ENCODE measurements at places on chromosomes 13 and 19. TPM values are rescaled to one million over a fixed set of nuclear protein-coding genes. Genes with fewer than 3 reads are reported as not detected.

UPF3A gene
- total RNA-seq: 41.0 TPM

SOX1 gene
- total RNA-seq: not detected

N4BP2L1 gene
- total RNA-seq: 0.43 TPM

ZNF880 gene
- total RNA-seq: 7.1 TPM

AMER2 gene
- total RNA-seq: not detected

F2RL3 gene
- total RNA-seq: not detected

ZNF835 gene
- not detected for total RNA-seq

FCER2 gene
- total RNA-seq: not detected

KIR2DL4 gene
- total RNA-seq: not detected

NDUFA7 gene
- 71.8 TPM for total RNA-seq

DNA sequence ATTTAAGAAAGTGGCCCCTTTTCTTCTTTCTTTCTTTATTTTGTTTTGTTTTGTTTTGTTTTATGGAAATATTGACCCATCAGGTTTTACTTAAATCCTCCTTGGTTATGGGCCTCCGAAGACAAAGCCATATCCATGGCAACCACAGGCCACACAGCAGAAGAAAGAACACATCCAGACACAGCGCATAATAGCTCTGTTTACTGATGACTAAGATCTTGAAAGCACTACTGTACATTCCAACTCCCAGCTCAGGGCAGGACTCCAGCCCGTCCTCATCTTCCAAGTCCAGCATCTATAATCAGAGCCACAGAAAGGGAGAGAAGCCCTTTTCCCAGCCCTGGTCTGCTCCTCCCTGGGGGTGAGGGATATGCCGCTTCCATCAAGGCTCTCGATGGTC is 84.3 kb downstream of the NUFIP1 start:
- peaks cover 7% of the 10 kb centered on the region for H3K36me3 ChIP-seq
- peaks cover 46% of the 10 kb centered on the region for H3K4me1 ChIP-seq
- H3K4me3 ChIP-seq: peak overlapping the region; percentile 52
- H3K27ac ChIP-seq: peak overlapping the region; percentile 95
- peak; percentile 97 for DNase-seq

GRCh38 chr13:25067064-25067463 is 28.9 kb upstream of the PABPC3 start:
- H3K27me3 ChIP-seq: peaks cover 6% of the 10 kb centered on the region
- no peaks in the 10 kb centered on the region for H3K4me1 ChIP-seq
- H3K27ac ChIP-seq: no peak overlapping the region

- H3K27me3 ChIP-seq: peaks cover 39% of the 10 kb centered on the region
- H3K4me1 ChIP-seq: no peaks in the 10 kb centered on the region
- H3K36me3 ChIP-seq: no peaks in the 10 kb centered on the region
- DNase-seq: no peak
Measured at GRCh38 chr19:4279530-4280422, 710 bp downstream of the SHD start.

- H3K27ac ChIP-seq: no peak overlapping the region
- peaks cover 83% of the 10 kb centered on the region for H3K4me1 ChIP-seq
- no peak overlapping the region for H3K4me3 ChIP-seq
- no peak for DNase-seq
- no peaks in the 10 kb centered on the region for H3K27me3 ChIP-seq
Measured at GRCh38 chr13:110008816-110009215, 222.4 kb upstream of the IRS2 start.

GRCh38 chr13:41137241-41137640 is 4.6 kb upstream of the KBTBD6 start:
- peaks cover 5% of the 10 kb centered on the region for H3K36me3 ChIP-seq
- H3K4me3 ChIP-seq: no peak overlapping the region
- peak overlapping the region; percentile 76 for H3K27ac ChIP-seq
- peaks cover 60% of the 10 kb centered on the region for H3K4me1 ChIP-seq

DNA sequence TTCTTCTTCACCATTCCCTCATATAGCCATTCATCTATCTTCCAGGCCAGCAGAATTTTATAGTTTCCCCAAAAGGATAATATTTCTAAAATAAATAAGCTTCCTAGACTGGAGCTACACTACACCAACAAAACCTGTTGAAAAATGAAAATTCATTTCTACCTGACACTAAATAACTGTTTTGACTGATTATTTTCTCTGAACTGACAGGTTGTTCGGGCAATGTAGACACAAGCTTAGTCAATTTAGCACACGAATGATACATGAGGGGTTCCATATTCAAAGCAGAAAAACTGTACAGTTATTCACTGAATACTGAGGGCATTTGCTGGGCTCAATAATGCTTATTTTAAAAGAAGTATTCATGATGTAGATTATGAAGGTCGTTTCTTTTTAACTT is 589.7 kb downstream of the LIG4 start:
- no peak for DNase-seq
- no peak overlapping the region for H3K4me3 ChIP-seq
- no peaks in the 10 kb centered on the region for H3K27me3 ChIP-seq
- H3K4me1 ChIP-seq: no peaks in the 10 kb centered on the region
- no peaks in the 10 kb centered on the region for H3K36me3 ChIP-seq

DNA sequence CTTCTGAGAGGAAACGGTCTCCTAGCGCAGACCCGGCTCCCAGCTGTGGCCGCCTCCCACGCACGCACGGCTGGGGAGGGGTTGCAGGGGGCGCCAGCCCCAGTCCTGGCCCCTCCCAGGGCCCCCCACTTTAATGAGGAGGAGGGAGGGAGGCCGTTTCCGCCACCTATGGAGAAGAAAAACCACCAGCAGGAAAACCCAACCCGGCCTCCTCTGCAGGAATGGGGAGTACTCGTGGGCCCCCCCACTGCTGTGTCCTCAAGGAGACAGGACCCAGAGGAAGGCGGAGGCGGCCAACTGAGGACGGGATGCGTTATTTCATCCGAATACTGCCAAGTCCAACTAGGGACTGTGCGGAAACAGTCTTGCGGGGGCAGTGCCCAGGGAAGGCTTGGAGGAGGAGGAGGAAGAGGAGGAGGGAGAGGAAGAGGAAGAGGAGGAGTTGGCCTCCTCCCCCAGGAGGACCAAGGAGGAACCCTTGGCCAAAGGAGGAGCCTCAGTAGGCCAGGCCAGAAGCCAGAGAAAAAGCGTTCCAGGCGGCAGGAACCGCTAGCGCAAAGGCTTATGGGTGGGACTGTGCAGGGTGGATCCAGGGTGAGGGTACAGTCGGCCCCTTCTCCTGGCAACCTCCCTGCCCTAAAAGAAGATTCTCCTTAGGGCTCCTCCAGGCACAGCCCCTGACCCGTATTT is 3.9 kb upstream of the SSBP4 start:
- peaks cover 10% of the 10 kb centered on the region for H3K27me3 ChIP-seq
- peak; percentile 63 for DNase-seq
- peak overlapping the region; percentile 92 for H3K4me3 ChIP-seq
- H3K4me1 ChIP-seq: peaks cover 57% of the 10 kb centered on the region
- no peaks in the 10 kb centered on the region for H3K36me3 ChIP-seq

- no peak overlapping the region for H3K27ac ChIP-seq
- no peaks in the 10 kb centered on the region for H3K27me3 ChIP-seq
- no peaks in the 10 kb centered on the region for H3K4me1 ChIP-seq
- DNase-seq: no peak
- no peak overlapping the region for H3K4me3 ChIP-seq
- H3K36me3 ChIP-seq: no peaks in the 10 kb centered on the region
Measured at GRCh38 chr13:89550938-89551337, 1796.5 kb upstream of the MIR17HG start.

- H3K27ac ChIP-seq: no peak overlapping the region
- no peak for DNase-seq
- peaks cover 27% of the 10 kb centered on the region for H3K27me3 ChIP-seq
- H3K36me3 ChIP-seq: no peaks in the 10 kb centered on the region
- no peak overlapping the region for H3K4me3 ChIP-seq
Measured at GRCh38 chr19:50565984-50566903, 2.0 kb downstream of the LRRC4B start.

DNA sequence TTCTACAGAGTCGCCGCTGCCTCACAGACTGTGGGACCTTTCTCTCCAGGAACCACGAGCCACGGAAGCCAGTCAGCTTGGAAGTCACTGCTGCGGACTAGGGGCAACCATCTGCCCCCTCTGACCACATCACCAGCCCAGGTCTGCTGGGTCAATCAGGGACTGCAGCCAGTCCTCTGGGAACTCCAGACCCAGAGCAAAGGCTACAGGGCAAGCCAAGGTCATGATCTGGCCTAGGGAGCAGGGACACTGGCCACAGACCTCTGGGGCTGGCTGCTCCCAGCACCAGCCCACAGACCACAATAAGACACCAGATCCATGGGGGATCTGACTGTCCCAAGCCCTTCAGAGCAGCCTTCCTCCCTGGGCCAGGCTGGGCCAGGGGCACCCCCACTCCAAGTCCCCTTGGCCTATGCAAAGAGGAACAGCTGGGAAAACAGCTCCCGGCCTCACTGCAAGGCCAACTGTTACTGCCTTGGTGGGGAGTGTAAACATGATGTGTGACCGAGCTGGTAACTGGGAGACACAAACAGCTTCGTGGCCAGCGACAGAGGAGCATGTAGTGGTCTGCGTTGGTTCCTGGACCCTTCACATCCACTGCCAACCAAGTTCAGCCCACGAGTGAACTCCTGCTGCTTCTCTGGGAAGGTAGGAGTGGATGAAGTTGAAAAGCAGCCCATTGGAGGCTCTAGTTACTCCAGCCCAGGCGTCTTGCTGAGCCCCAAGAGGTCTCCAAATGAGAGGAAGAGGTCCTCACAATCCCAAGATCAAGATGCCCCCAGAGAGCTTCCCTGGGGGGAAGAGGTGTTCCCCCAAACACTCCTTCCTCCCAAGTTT is 1.5 kb downstream of the AKT2 start:
- H3K4me1 ChIP-seq: peaks cover 42% of the 10 kb centered on the region
- H3K27me3 ChIP-seq: no peaks in the 10 kb centered on the region
- no peak for DNase-seq
- H3K36me3 ChIP-seq: no peaks in the 10 kb centered on the region

GRCh38 chr19:53642381-53643099 is 10.7 kb downstream of the DPRX start:
- no peak overlapping the region for H3K4me3 ChIP-seq
- H3K27me3 ChIP-seq: peaks cover 5% of the 10 kb centered on the region
- H3K27ac ChIP-seq: no peak overlapping the region
- no peaks in the 10 kb centered on the region for H3K4me1 ChIP-seq
- H3K36me3 ChIP-seq: peaks cover 5% of the 10 kb centered on the region

- no peak overlapping the region for H3K4me3 ChIP-seq
- no peaks in the 10 kb centered on the region for H3K36me3 ChIP-seq
- DNase-seq: no peak
- H3K27ac ChIP-seq: no peak overlapping the region
- peaks cover 11% of the 10 kb centered on the region for H3K27me3 ChIP-seq
- no peaks in the 10 kb centered on the region for H3K4me1 ChIP-seq
Measured at GRCh38 chr13:100853434-100853833, 178.8 kb upstream of the TMTC4 start.

- DNase-seq: no peak
- H3K36me3 ChIP-seq: peaks cover 29% of the 10 kb centered on the region
- no peak overlapping the region for H3K4me3 ChIP-seq
- H3K27ac ChIP-seq: no peak overlapping the region
- peaks cover 24% of the 10 kb centered on the region for H3K4me1 ChIP-seq
Measured at GRCh38 chr13:106497079-106497478, 38.4 kb downstream of the EFNB2 start.

DNA sequence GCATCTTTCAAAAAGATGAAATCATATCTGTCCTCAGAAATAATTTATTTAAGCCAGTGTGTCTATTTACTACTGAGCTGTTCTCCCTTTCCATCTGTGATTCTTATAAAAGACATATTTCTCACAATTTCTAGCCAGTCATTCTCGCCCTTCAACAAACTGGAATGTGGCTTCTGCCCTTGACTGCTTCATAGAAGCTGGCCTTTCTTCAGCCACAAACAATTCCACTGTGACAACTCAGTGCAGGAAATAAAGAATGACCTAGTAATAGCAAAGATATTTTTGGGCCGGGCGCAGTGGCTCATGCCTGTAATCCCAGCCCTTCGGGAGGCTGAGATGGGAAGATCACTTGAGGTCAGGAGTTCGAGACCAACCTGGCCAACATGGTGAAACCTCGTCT is 655.5 kb downstream of the PCDH9 start:
- no peaks in the 10 kb centered on the region for H3K36me3 ChIP-seq
- H3K4me3 ChIP-seq: no peak overlapping the region
- peak overlapping the region; percentile 9 for H3K27ac ChIP-seq
- peaks cover 8% of the 10 kb centered on the region for H3K4me1 ChIP-seq
- H3K27me3 ChIP-seq: no peaks in the 10 kb centered on the region

- peaks cover 19% of the 10 kb centered on the region for H3K4me1 ChIP-seq
- DNase-seq: peak; percentile 89
- peak within 1 kb of the TSS; percentile 98 for H3K4me3 ChIP-seq
- H3K36me3 ChIP-seq: no peaks in the 10 kb centered on the region
Measured at GRCh38 chr19:39532233-39533002, at the start of gene EID2B. EID2B (minus strand) TSS chr19:39532852; CDS start chr19:39532802, 50 bp downstream.

GRCh38 chr13:111115061-111115964 is at the start of gene ARHGEF7:
ARHGEF7 (plus strand) TSS chr13:111115310; CDS start chr13:111115527, 217 bp downstream.
- peaks cover 69% of the 10 kb centered on the region for H3K27me3 ChIP-seq
- peak within 1 kb of the TSS; percentile 87 for H3K4me3 ChIP-seq
- peak within 1 kb of the TSS; percentile 78 for H3K27ac ChIP-seq
- no peak for DNase-seq
- H3K36me3 ChIP-seq: no peaks in the 10 kb centered on the region

DNA sequence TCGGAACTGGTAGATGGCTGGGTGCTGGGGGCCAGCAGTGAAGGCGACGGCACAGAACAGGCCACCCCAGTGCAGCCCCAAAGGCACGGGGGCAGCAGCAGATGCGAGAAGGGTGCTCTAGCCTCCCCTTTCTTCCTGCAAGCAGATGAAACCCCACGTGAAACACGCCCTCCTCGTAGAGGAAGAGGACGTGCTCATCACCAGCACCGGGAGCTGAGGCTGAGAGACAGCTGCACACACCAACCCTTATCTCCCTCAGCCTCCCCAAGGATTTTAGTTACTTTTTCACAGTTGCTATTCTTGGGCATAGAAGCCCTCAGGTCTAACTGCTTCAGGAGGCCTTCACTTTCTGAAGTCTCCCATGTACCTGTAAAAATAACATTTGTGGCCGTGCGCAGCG is 11.9 kb downstream of the ZNF787 start:
- H3K27ac ChIP-seq: 0 out of 2 replicates have a peak overlapping the region, but pooled peaks have one; percentile 3
- no peak overlapping the region for H3K4me3 ChIP-seq
- H3K27me3 ChIP-seq: peaks cover 5% of the 10 kb centered on the region
- H3K4me1 ChIP-seq: peaks cover 7% of the 10 kb centered on the region

GRCh38 chr13:112959701-112960542 is 9.1 kb upstream of the MCF2L start:
- H3K4me1 ChIP-seq: no peaks in the 10 kb centered on the region
- H3K4me3 ChIP-seq: no peak overlapping the region
- H3K27me3 ChIP-seq: peaks cover 39% of the 10 kb centered on the region
- H3K27ac ChIP-seq: no peak overlapping the region
- no peaks in the 10 kb centered on the region for H3K36me3 ChIP-seq
